ENCODE measurements at places on chromosomes 2 and 18.

- no peak for DNase-seq
These were observed 3.7 kb downstream of the ZFP36L2 start for GRCh38 chr2:43222475-43223309.

- no peak for DNase-seq
These were observed 160.9 kb upstream of the SLC1A4 start for GRCh38 chr2:64828261-64828660.

- DNase-seq, result no peak
These were observed 64.2 kb downstream of the WDR75 start for GRCh38 chr2:189505492-189505891.

DNA sequence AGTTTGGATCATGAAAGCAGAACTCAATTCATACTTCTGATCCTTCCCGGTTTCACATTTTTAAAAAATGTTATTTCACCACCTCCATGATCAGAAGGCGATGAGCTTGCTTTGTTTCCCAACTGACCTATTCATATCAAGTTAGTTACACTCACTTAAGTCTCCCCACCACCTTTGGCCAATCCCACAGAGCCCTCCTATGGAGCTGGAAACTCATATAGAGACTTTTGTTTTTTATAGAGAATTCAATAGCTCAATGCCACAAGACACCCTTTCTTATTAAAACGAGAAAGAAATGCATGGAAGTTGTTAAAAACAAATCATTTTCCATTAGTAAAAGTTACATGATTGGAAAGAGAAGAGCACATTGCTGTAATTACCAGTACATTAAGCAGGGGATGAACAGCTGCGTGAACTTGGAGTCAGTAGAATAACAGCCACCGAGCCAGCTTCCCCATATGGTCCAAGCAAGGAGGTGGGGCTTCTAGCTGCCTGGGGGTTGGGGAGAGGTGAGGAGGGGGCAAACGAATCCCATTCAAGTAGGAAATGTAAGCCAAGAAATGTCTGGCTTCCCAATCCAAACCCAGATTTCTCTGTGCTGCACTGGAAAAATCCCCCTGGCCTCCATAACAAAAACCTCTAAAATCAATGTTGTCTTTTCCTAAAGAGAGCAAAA lies 614.5 kb downstream of the IRS1 start:
- no peak for DNase-seq

- no peak for DNase-seq
These were observed 45.6 kb downstream of the GPR39 start for GRCh38 chr2:132462236-132462635.

- DNase-seq, result no peak
These were observed 199.6 kb downstream of the HRH4 start for GRCh38 chr18:24659827-24660720.

GRCh38 chr2:47379384-47379783 lies 23.6 kb upstream of the MSH2 start:
- no peak for DNase-seq

DNA sequence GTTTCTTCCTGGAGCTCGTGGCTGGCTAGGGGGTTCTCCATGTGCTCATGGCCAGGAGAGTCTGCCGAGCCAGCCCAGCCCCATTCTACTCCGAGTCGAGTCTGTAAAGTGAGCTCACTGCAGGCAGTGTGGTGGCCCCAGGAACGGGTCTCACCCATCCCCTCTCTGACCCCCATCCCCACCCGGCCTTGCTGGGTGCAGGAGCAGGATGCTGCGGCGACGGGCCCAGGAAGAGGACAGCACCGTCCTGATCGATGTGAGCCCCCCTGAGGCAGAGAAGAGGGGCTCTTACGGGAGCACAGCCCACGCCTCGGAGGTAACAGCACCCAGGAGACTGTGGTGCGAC lies 1.4 kb downstream of the ANO7 start:
- no peak for DNase-seq

GRCh38 chr2:142061733-142062132 lies 69.1 kb downstream of the LRP1B start:
- no peak for DNase-seq

GRCh38 chr2:96906729-96907114 lies 36.8 kb upstream of the SEMA4C start:
- DNase-seq, result no peak

DNA sequence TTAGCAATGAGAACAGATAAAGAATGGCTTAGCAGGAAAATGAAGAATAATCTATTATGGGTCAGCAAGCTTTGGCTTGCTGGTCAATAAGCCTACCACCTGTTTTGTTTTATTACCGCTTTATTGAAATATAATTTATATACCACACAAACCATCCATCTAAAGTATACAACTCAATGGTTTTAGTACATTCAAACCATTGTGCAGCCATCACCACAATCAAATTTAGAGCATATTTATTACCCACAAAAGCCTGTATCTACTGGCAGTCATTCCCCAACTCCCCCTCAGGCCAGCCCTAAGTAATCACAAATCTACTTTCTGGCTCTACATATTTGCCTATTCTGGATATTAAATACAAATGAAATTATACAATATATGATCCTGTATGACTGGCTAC lies 17.2 kb downstream of the PPP3R1 start:
- DNase-seq, result no peak

DNA sequence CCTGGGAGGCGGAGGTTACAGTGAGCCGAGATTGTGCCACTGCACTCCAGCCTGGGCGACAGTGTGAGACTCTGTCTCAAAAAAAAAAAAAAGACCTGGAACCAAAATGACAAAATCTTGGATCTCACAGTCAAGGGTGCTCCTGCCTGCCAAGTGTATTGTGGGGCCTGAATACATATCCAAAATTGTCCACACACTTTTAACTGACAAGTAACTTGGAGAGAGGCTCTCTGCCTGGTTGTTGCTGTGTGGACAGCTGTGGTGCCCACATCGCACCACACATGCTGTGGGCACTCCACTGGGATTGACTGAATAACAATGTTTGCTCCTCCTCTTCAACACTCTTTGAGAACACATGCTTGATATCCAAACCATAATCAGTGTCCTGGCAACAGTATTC lies 117.6 kb upstream of the REV1 start:
- no peak for DNase-seq

DNA sequence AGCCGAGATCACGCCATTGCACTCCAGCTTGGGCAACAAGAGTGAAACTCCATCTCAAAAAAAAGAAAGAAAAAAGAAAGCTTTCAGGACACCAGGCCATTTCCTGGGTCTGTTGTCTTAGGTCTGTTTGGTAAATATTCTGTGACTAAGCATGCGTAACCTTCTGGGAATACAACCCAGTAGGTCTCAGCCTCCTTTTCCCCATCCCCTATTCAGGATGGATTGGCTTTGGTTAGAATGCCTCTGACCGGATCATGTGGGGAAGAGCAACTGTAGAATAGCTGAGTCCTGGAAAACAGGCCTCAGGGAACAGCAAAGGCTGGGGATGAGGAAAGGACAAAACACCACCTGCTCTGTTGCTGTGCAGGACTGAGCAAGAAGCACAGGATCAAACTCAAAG lies 1.6 kb upstream of the PDCL3 start:
- DNase-seq, result no peak

DNA sequence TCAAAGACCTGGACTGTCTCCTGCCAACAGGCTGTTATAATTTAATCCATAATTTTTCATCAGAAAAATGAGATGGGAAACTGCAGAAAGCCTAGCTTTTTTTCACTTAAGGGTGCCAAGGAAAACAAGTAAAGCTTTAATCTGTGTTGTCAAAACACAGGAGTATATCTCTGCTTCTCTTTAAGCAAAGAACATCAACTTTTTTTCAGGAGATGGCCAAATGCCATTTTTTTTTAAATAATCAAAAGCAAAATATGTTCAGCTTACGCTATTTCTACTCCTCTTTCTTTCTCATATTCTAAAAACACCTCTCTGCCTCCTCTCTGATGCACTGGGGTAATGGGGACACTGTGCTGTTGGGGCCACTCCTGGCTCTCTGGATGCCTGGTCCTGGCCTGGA lies 73.1 kb upstream of the NXPH2 start:
- no peak for DNase-seq

- DNase-seq, result no peak
These were observed 447.9 kb downstream of the DSEL start for GRCh38 chr18:67068608-67069007.

- no peak for DNase-seq
These were observed 18.3 kb downstream of the CLUL1 start for GRCh38 chr18:615092-615521.

DNA sequence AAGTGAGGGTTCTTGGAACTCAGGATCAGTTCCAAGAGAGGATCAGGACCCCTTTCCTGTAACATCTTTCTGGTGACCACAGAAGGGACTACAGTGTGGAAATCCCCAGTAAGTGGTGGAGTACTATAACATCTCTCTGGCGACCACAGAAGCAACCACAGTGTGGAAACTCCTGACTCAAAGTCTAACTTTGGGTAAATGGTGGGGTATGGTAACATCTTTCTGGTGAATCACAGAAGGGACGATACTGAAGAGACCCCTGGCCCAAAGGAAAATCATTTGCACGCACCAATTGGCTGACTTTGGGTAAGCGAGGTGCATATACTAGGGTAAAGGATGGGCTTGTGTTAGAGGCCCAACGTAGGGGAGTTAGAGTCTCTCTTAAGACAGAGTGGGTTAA lies 56.3 kb upstream of the GULP1 start:
- no peak for DNase-seq

- DNase-seq, result no peak
These were observed 20.6 kb upstream of the NDUFV2 start for GRCh38 chr18:9081940-9082339.

- DNase-seq, result no peak
These were observed 51.0 kb upstream of the PGAP1 start for GRCh38 chr2:196977507-196977906.

- no peak for DNase-seq
These were observed 25.4 kb upstream of the MGAT5 start for GRCh38 chr2:134228493-134228903.

- DNase-seq, result no peak
These were observed 3.1 kb upstream of the DSEL start for GRCh38 chr18:67519592-67519991.

- DNase-seq, result no peak
These were observed 327.2 kb upstream of the PKDCC start for GRCh38 chr2:41720331-41721251.

DNA sequence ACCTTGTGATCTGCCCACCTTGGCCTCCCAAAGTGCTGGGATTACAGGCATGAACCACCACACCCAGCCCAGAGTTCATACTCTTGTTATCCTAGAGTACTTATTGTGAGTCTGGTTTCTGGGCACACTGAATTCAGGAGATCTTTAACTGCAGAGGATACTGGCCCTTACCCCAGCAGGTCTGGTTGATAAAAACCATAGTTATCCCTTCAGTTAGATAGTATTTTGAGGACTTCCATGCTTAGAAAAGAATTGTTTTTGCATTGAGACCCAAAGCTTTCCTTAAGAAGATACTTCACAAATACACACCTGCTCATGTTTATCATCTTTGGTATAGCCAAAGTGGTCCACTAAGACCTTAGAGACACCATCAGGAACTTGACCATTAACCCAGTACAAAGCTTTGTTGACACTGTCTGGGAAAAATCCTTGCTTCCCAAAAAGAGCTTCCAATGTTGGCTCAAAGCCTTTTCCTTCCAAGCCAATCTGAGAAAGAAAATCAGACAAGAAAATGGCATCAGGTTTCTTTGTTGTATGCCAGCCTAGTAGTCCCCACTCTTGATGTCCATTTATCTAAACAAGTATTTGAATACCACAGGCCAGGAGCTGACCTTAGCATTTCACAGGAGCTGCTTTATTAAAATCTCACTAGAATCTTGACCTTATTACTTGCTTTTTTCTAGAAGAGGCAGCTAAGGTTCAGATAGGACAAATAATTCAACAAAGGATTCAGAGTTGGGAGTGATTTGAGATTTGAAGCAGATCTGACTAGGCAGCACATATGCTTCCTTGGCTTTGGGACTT lies 17.2 kb downstream of the APOB start:
- DNase-seq, result no peak

Measured in activated gamma-delta T cell treated with anti-CD3 and anti-CD28 coated beads, Interleukin-2, amount 50 U/mL, for 16 hours (primary cell).